ENCODE measurements at places on chromosomes 16 and 17.

DNA sequence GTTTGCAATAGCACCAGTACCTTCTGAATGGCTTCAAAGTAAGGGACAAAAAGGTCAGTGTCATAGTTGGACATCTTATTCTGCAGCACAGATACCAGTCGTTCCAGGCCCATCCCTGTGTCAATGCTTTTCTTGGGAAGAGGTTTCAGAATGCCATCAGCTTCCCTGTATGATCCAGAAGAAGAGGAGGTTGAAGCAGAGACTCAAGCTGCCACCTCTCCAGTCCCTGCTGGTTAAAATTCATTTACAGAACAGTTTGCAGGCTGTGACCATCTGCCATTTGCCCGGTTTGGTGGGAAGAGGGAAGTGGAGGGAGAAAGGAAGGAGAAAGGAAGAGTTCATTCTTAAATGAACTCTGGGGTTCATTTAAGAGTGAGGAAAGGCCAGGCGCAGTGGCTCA, 18.4 kb upstream of the EXOSC6 start:
- no peak for DNase-seq

- DNase-seq, result no peak
Measured at GRCh38 chr17:9309216-9309615, 266.4 kb downstream of the STX8 start.

- no peak for DNase-seq
Measured at GRCh38 chr17:14923981-14924380, 341.1 kb downstream of the PMP22 start.

GRCh38 chr16:72362973-72363372, 191.0 kb upstream of the PMFBP1 start:
- no peak for DNase-seq

DNA sequence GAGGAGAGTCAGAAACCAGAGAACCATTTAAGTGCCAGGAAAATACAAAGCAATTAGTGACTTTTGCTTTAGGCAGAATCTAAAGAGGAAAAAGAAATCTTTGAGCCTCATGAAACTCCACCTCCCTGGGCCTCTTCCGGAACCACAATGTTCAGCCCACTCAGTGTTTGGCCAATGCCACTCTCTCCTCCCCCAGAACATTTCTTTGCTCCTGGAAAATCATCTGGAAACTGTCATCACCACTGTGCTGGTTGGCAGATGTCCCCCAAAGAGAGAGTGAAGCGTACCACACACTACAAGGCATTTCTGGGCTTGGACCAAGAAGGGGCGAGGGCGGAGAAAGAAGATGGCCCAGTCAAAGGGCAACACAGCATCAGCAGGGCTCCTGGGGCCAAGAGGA, 7.1 kb upstream of the SOX9 start:
- DNase-seq, result no peak

DNA sequence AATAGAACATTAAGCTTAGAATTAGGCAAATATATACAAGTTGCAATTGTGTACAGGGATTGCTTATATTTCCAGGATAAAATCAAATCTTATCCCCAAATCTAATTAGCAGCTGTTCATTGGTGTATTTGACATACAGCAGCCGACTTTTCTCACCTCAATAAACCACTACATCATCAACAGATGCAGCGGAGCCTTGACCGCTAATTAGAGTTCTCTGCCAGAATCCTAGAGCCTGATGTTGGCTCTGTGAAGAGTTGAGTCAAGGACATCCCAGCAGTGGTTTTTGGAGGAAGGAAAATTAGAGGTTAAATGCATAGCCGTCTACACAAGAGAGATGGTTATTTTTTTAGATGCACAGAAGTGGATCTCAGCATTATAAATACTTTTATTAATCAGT, 221.9 kb upstream of the CACNG5 start:
- no peak for DNase-seq

DNA sequence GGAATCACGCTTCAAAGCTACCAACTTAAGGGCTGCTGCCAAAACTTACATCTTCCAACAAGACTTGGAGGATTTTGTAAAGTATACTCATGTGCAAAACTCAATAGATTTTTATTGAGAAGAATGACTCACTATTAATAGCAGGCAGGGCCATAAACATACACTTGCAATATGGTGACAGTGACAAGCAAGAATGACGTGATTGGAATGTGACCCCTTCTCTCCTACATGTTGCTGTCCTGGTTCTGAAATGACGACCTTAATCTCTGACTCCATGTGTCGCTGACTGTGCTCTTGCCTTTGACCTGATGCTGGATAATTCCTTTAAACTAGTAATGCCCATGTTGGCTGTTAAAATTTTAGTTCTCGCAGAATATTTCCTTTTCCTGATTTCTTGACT, 174.5 kb downstream of the PARN start:
- peak; percentile 86 for DNase-seq

- DNase-seq, result no peak
Measured at GRCh38 chr16:72219282-72219681, 47.3 kb upstream of the PMFBP1 start.

- DNase-seq, result no peak
Measured at GRCh38 chr17:61470530-61471136, 18.4 kb downstream of the TBX4 start.

GRCh38 chr17:39069114-39069756, 82.2 kb downstream of the PLXDC1 start:
- no peak for DNase-seq

DNA sequence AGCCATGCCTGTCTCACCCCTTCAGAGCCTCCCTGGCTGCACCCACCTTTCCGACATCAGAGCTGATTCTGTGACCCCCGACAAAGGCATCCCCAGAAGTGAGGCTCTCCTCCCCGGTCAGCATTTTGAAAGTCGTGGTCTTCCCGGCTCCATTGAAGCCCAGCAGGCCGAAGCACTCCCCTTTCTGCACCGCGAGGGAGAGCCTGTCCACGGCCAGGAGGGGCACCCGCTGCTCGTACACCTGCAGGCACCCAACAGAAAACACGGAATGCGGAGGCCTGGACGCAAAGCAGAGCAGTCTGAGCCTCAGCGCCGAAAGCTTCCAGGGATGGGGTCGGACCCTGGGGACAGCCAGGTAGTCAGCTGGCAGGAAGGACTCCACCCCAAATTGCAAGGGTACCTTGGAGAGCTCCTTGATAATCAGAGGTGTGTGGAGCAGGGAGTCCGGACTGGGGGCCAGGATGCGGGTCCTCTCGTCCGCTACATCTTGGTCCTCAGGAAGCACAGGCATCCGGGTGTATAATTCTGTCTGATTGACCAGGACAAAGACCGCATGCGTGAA, 13.1 kb upstream of the RNPS1 start:
- no peak for DNase-seq

GRCh38 chr16:14036889-14037288, 34.2 kb upstream of the MRTFB start:
- DNase-seq, result peak; percentile 45

DNA sequence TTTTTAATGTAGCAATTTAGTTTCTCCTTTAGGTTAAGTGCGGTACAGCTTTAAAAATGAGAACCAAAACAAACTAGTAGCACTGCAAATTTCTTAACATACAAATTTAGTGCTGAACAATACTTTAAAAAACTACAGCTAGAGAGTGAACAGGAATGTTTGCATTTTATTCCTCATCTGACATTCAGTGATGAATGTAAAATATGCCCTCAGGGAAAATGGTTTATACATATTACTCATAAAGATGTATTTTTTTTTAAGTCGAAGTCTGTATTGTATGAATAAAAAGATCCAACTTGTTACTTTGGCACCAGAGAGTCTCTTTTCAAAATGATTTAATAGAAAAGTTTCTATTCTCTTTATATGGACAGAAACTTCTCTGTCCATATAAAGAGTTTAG, 96.8 kb downstream of the BRIP1 start:
- no peak for DNase-seq

- no peak for DNase-seq
Measured at GRCh38 chr17:63549289-63549945, 860 bp upstream of the DCAF7 start.

- DNase-seq, result no peak
Measured at GRCh38 chr16:87600246-87600645, 2.1 kb upstream of the JPH3 start.

DNA sequence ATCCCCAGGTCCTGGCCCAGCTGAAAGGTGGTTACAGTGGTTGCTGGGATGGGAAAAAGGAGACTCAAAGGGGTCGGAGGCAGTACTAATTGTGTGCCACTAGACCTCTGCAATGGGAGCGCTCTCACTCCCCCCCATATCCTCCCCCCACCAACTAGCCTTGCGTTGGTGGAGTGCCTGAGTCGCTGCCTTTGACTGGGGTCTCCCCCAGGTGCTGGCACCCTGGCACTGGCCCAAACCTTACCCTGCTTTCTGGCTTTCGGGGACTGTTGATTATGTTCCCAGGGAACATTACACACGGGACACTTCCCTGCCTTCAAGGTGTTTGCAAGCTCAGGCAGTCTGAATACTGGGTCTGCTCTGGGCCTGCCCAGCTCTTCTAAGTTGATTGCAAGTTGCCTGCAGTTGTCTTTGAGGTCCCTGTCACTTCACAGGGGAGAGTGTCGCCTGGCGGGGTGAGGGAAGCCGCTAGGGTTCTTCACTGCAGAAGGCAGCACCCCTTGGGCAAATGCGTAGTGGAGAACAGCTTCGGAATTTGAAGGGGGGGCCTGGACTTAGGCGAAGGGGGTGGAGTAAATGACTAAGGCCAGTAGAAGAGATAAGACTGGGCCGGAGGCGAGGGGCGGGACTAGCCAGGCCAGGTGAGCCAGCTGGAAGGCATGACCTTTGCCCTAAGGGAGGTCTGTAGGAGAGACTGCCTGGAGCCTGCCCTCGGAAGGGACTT, 98.0 kb downstream of the RAB11FIP4 start:
- DNase-seq, result no peak

DNA sequence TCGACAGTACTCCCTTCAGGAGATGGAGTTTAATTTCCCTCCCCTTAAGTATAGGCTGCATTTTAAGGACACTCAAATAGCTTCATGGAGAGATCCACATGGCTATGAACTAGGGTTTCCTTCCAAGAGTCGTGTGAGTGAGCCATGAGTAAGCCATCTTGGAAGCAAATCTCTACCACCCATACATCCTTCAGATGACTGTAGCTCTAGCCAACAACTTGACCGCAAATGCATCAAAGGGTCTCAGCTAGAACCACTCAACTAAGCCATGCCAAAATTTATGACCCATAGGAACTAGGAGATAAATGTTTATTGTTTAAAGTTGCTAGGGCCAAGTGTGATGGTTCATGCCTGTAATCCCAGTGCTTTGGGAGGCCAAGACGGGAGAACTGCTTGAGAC, 43.4 kb downstream of the METTL16 start:
- no peak for DNase-seq

DNA sequence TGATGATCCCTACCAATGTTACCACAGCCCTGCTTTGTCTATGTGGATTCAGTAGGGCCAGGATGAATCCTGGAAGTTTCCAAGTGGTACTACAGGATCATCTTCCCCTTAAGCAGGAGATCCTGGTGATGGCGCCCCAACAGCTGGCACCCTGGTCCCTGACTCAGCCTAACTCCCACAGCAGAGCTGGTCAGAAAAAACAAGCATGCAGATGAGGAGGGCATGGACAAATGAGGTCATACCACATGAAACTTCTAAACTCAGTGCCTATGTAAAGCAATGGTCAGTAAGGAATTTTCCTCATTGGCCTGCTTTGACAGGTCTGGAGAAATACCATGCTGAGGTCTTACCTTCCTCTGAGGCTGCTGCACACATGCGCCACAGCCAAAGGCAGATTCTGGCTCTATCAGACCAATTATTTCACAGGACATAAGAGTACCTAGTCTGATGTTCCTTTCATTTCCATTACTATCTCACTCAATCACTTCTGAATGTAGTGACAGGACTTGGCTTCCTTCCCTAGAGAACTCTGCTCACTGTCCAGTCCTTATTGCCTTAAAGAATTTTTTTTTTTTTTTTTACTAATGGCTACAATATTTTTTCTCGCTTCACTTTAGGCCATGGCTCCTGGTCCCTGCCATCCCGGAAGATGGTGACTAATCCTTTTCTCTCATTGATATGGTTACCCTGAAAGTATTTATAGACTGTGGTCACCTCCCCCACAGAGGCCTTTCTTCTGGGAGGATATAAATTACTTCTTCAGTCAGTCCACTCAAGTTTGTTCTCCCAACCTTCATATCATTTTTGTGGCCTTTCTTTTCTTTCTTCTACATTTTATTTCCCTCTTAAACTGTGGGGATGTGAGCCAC, 525.2 kb upstream of the PSMD7 start:
- no peak for DNase-seq

GRCh38 chr16:6576113-6576512, 756.5 kb upstream of the RBFOX1 start:
- DNase-seq, result no peak

DNA sequence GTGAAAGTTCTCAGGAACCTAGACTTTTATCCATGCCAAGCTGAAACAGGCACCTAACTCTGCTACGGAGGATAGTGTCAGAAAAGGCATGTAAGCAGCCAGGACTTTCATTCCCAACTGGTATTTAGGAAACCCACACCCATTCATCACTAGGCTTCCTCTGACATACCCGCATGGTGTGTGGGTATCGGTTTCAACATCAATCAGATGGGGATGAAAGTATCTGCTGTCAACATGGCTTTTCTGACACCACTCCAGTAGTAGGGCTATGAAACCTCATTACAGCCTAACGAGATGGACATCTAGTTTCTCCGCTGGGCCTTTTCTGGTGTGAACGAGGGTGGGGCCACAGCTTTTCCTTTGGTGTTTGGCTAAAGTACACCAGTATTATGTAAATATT, 1178.3 kb downstream of the CDH11 start:
- no peak for DNase-seq

GRCh38 chr17:44518032-44518431, 14.8 kb upstream of the GPATCH8 start:
- no peak for DNase-seq

DNA sequence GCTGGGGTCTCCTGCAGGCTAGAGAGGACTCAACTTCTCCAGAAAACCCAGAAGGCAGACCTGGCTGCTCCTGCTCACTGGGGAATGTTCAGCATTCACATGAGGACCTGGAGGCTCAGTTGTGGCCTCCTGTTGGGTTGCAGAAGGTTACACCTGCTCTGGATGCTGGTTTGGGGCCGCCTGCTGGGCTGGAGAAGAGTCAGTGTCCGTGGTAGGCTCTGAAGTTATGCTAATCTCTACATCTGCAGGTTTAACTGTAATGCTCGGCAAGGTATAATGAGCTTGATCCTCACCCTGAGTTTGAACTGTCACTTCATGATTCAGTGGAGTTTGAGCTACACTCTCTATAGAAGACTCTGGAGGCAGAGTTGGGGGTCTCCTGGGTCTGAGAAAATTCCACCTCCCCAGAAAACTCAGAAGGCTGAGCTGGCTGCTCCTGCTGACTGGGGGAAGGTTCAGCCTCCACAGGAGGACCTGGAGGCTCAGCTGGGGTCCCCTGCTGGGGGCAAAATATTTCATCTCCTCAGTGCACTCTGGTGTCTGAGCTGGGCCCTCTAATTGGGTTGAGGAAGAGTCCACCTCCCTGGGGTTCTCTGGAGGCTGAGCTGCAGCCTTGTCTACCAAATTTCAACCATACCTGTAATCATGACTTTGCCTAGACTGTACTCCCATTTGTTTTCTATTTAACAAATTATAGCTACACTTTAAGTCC, 23.5 kb downstream of the RDM1 start:
- no peak for DNase-seq

- peak; percentile 24 for DNase-seq
Measured at GRCh38 chr16:57091975-57092785, at the start of gene CPNE2. TSS of gene CPNE2 (plus strand) at chr16:57092583. CDS start at chr16:57110743, 18,160 bp downstream.

Data from skin of body (tissue), 3 donors.